ENCODE measurements at places on chromosomes 1 and 21. TPM values are rescaled to one million over a fixed set of nuclear protein-coding genes. Genes with fewer than 3 reads are reported as not detected.

DNA sequence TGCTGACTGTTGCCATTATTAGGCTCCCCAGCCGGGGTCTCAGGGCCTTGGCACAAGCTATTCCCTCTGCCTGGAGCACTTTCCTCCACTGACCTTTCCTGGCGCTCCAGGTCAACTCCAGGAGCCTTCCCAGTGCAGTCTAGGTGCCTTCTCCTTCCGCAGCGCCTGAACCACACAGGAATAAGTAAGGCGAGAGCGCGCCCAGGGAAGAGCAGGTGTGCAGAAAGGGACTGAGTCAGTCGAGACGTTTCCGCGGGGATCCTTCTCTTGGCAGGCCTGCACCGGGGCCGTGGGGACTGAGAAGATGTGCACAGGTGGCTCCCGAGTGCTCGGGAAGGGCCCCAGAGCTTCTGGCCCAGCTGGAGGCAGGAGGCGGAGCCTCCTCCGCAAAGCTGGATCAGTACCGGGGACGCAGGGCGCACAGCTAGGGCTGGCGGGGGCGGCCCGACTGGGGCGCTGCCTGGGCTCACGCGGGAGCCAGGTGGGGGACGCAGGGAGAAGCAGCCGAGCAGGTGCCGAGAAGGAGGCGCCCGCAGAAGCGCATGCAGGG is 765 bp upstream of the BMP8A start:
- DNase-seq: no peak

GRCh38 chr1:11027316-11027715 is 14.9 kb downstream of the TARDBP start:
- DNase-seq: no peak

DENND2C gene
- 0.13 TPM for polyA plus RNA-seq

ADORA3 gene
- polyA plus RNA-seq: not detected
